ENCODE measurements at places on chromosomes 13 and 19. TPM values are rescaled to one million over a fixed set of nuclear protein-coding genes. Genes with fewer than 3 reads are reported as not detected.

The FCAR gene
- not detected for total RNA-seq

The DENND1C gene
- total RNA-seq = 100 TPM

The ATP4A gene
- total RNA-seq = not detected

The ZNF724 gene
- 15.8 TPM for total RNA-seq

The TEX101 gene
- not detected for total RNA-seq

The ZNF324B gene
- total RNA-seq = 13.1 TPM

The CBARP gene
- total RNA-seq = 0.29 TPM

The CEACAM1 gene
- total RNA-seq = 30.0 TPM

The CYSLTR2 gene
- total RNA-seq = 2.7 TPM

The OR7G3 gene
- total RNA-seq = not detected

The NLRP11 gene
- total RNA-seq = not detected

- H3K4me3 ChIP-seq = no peak overlapping the region
- no peaks in the 10 kb centered on the region for H3K27me3 ChIP-seq
- DNase-seq = no peak
- H3K27ac ChIP-seq = no peak overlapping the region
- peaks cover 63% of the 10 kb centered on the region for H3K36me3 ChIP-seq
- H3K4me1 ChIP-seq = peaks cover 80% of the 10 kb centered on the region
Measured at GRCh38 chr13:99293178-99293577, 14.0 kb downstream of the GPR183 start.

- H3K4me3 ChIP-seq = no peak overlapping the region
- no peak for DNase-seq
- H3K4me1 ChIP-seq = peaks cover 3% of the 10 kb centered on the region
- peaks cover 25% of the 10 kb centered on the region for H3K27me3 ChIP-seq
- no peaks in the 10 kb centered on the region for H3K36me3 ChIP-seq
- H3K27ac ChIP-seq = no peak overlapping the region
Measured at GRCh38 chr13:113783966-113784644, 25.1 kb downstream of the TMEM255B start.

DNA sequence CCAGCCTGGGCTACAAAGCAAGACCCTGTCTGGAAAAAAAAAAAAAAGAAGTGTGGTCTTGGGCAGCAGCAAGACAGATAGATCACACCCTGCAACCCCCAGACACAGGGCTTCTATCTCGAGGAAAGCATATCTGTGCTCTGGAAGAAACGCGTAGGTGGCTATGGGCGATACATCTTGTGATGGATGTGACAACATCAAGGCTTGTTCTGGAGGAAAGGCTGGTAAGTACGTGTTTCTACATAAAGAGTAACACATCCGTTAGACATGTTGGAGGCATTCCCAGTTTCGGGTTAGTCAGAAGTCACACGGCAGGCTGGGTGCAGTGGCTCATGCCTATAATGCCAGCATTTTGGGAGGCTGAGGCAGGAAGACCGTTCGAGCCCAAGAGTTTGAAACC is 6.6 kb upstream of the DHDH start:
- peaks cover 4% of the 10 kb centered on the region for H3K27me3 ChIP-seq
- no peak for DNase-seq
- no peak overlapping the region for H3K4me3 ChIP-seq
- peaks cover 3% of the 10 kb centered on the region for H3K4me1 ChIP-seq
- H3K27ac ChIP-seq = peak overlapping the region; percentile 6
- H3K36me3 ChIP-seq = peaks cover 3% of the 10 kb centered on the region

- peak overlapping the region; percentile 93 for H3K27ac ChIP-seq
- peaks cover 11% of the 10 kb centered on the region for H3K36me3 ChIP-seq
- peak overlapping the region; percentile 97 for H3K4me3 ChIP-seq
- DNase-seq = peak; percentile 76
- H3K4me1 ChIP-seq = peaks cover 42% of the 10 kb centered on the region
Measured at GRCh38 chr19:53868091-53868891, 608 bp downstream of the MYADM start.

DNA sequence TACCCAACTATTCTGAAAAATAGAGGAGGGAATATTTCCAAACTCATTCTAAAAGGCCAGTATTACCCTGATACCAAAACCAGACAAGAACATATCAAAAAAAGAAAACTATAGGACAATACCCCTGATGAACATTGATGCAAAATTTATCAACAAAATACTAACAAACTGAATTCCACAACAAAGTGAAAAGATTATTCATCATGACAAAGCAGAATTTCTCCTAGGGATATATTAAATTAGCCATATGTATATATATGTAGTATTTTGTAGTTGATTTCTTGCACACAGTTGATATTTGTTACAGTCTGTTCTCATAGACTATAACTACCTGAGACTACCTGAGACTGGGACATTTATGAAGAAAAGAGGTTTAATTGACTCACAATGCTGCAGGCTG is 495.0 kb upstream of the SPRY2 start:
- no peak overlapping the region for H3K4me3 ChIP-seq
- no peaks in the 10 kb centered on the region for H3K36me3 ChIP-seq
- no peak for DNase-seq
- no peak overlapping the region for H3K27ac ChIP-seq

DNA sequence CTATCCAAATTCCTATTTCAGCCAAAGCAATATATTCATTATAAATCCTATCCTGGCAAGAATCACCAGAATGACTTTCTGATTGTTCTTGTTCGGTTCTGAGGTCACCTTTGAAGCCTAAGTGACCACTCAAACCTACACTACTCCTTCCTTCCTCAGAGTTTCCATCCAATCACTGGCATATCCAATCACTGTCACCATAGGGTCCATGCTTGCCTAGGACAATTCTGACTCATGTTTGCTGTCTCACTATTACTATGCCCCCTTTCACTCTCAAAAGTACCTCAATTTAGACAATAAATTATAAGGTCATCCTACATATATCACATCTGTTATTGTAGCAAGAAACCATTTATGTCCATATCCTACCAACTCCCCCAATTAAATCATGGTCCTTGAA is 58.9 kb downstream of the UBL3 start:
- peaks cover 11% of the 10 kb centered on the region for H3K4me1 ChIP-seq
- DNase-seq = no peak
- H3K4me3 ChIP-seq = no peak overlapping the region
- no peaks in the 10 kb centered on the region for H3K27me3 ChIP-seq
- H3K36me3 ChIP-seq = peaks cover 1% of the 10 kb centered on the region
- H3K27ac ChIP-seq = no peak overlapping the region

DNA sequence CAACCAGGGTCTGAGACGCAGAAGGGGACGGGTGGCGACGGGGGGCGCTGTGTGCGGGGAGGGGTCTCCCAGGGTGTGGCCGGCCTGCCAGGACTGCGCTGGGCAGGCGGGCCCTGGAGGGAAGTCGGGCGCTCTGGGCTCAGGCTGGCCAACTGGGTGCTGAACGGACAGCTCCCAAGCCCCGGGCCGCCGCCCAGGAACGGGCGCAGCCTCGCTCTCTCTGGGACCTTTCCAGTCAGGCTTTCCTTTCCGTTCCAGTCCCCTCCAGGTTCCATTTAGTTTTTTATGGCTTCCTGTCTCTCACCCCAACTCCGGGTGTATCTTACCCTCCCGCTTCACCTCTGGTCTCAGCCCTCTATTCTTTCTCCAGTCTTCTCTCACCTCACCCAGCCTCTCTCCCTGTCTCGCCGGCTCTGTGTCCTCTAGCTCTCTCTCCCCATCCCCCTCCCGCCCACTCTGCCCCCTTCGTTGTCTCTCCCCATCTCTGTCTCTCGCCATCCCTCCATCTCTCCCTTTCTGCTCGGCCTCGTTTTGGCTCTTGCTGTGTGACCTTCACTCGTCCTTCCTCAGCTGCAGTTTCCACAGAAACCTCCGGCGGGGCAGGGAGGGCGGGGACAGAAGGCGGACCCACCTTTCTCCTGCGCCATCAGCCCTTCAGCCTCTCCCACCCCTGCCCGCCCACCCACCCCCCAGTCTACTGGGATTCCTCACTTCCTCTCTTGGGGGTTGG is 3.3 kb upstream of the ATP1A3 start:
- peak; percentile 55 for DNase-seq
- peaks cover 72% of the 10 kb centered on the region for H3K27me3 ChIP-seq
- no peak overlapping the region for H3K27ac ChIP-seq
- no peak overlapping the region for H3K4me3 ChIP-seq
- no peaks in the 10 kb centered on the region for H3K36me3 ChIP-seq
- peaks cover 28% of the 10 kb centered on the region for H3K4me1 ChIP-seq

DNA sequence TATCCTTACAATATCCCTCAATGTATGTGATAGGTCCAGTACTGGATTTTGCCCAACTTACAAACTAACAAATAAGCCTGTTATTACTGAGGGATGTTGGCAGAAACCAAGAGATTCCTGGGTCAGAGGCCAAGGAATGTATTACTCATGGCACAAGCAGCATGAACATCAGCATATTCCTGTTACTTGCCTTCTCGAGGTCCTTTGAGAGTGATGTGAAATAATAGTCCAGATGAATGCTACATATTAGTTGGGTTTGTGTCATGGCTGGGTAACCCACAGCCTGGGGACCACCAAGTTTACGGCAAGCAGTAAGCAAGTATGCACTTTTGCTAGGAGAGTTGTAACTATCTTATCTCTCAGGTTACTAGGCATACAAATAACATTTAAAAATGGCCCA is 384.5 kb upstream of the GPC6 start:
- H3K36me3 ChIP-seq = no peaks in the 10 kb centered on the region
- no peak overlapping the region for H3K4me3 ChIP-seq
- H3K4me1 ChIP-seq = no peaks in the 10 kb centered on the region
- no peak overlapping the region for H3K27ac ChIP-seq
- H3K27me3 ChIP-seq = no peaks in the 10 kb centered on the region

DNA sequence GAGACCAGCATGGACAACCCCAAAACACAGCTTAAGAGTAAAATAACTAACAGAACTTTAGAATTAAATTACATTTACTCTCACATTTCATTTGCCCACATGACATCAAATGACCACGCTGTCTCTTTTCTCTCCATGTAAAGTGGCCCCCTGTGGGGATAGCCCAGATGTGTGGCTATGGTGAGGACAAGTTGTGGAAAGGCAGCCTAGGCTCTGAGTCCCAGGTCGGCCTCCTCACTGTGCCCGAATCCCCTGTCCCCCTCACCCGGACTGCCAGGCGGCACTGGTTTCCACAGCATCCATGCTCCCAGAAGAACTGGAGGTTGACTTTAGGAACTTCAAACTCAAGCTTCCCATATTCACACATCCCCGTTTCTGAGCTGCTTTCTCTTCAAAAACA is 111.8 kb upstream of the UQCRFS1 start:
- no peaks in the 10 kb centered on the region for H3K36me3 ChIP-seq
- no peaks in the 10 kb centered on the region for H3K4me1 ChIP-seq
- DNase-seq = no peak
- H3K27me3 ChIP-seq = peaks cover 13% of the 10 kb centered on the region

GRCh38 chr13:109651854-109652253 is 134.5 kb downstream of the IRS2 start:
- H3K27ac ChIP-seq = no peak overlapping the region
- no peaks in the 10 kb centered on the region for H3K36me3 ChIP-seq
- DNase-seq = no peak
- no peaks in the 10 kb centered on the region for H3K27me3 ChIP-seq
- H3K4me3 ChIP-seq = no peak overlapping the region
- no peaks in the 10 kb centered on the region for H3K4me1 ChIP-seq

GRCh38 chr13:110506859-110507566 is 54.5 kb downstream of the RAB20 start:
- no peaks in the 10 kb centered on the region for H3K36me3 ChIP-seq
- peaks cover 18% of the 10 kb centered on the region for H3K27me3 ChIP-seq
- DNase-seq = no peak
- H3K4me1 ChIP-seq = no peaks in the 10 kb centered on the region

- no peak overlapping the region for H3K4me3 ChIP-seq
- H3K27me3 ChIP-seq = no peaks in the 10 kb centered on the region
- DNase-seq = no peak
Measured at GRCh38 chr13:106182404-106182803, 353.1 kb downstream of the EFNB2 start.

DNA sequence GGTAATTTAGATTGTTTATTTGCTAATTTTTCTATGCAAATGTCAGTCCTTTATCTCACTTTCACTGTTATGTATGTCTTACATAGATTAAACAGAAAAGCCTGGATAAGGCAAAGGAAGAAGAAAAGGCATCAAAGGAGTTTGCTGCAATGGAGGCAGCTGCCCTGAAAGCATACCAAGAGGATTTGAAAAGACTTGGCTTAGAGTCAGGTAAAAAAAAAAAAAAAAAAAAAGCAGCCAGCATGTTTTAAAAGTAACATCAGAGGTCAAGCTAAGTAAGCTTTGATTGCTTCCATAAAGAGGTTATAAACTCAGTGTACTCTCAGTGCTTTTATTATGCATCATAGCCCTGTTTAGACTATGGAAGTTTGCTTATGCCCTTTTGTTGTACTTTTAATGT is 3.8 kb downstream of the WBP4 start:
- no peak overlapping the region for H3K27ac ChIP-seq
- no peak for DNase-seq
- peaks cover 39% of the 10 kb centered on the region for H3K36me3 ChIP-seq
- H3K4me3 ChIP-seq = no peak overlapping the region
- H3K4me1 ChIP-seq = peaks cover 25% of the 10 kb centered on the region

- no peak for DNase-seq
- H3K4me3 ChIP-seq = no peak overlapping the region
- H3K36me3 ChIP-seq = no peaks in the 10 kb centered on the region
- H3K27me3 ChIP-seq = peaks cover 6% of the 10 kb centered on the region
- no peak overlapping the region for H3K27ac ChIP-seq
- peaks cover 10% of the 10 kb centered on the region for H3K4me1 ChIP-seq
Measured at GRCh38 chr13:27401210-27401609, 23.2 kb upstream of the GTF3A start.

DNA sequence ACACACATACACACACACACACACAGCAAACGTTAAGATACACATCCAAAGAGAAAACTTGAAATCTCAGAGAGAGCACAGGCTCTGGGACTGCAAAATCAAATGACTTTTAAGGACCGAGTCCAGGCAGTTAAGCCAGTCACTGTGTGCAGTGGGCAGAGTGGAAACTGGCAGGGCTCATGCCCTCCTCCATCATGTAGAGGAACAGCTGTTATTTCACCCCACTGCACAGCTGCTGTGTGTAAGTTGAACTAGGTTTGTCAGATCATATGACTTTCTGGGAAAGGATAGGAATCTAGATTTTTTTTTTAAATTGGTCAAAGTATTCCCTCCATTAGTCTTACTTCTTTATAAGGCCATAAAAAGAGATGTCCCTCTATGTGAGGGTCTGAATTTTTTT is 1002.1 kb downstream of the UQCRFS1 start:
- H3K4me1 ChIP-seq = no peaks in the 10 kb centered on the region
- H3K36me3 ChIP-seq = no peaks in the 10 kb centered on the region
- no peak overlapping the region for H3K27ac ChIP-seq

GRCh38 chr19:10662384-10663251 is 8.5 kb downstream of the ILF3 start:
- peaks cover 55% of the 10 kb centered on the region for H3K4me1 ChIP-seq
- peak overlapping the region; percentile 61 for H3K27ac ChIP-seq
- H3K36me3 ChIP-seq = peaks cover 25% of the 10 kb centered on the region

Data from activated CD8-positive, alpha-beta memory T cell treated with anti-CD3 and anti-CD28 coated beads, Interleukin-2, amount 10 ng/mL, durations not matched to agents 7 days and 5 days (primary cell).